ENCODE measurements at places on chromosomes 5 and 9.

GRCh38 chr5:131198625-131199024 is 27.9 kb downstream of the LYRM7 start:
- H3K27me3 ChIP-seq: no peaks in the 10 kb centered on the region
- H3K36me3 ChIP-seq: peaks cover 32% of the 10 kb centered on the region
- H3K4me3 ChIP-seq: no peak overlapping the region
- no peaks in the 10 kb centered on the region for H3K4me1 ChIP-seq
- no peak overlapping the region for H3K27ac ChIP-seq

- H3K27me3 ChIP-seq: peaks cover 52% of the 10 kb centered on the region
- H3K4me3 ChIP-seq: no peak within 1 kb of the TSS
- H3K4me1 ChIP-seq: peaks cover 32% of the 10 kb centered on the region
- peak; percentile 51 for DNase-seq
- H3K36me3 ChIP-seq: no peaks in the 10 kb centered on the region
Measured at GRCh38 chr5:850511-851006, at the start of gene ZDHHC11. Gene ZDHHC11, minus strand, starts transcription at chr5:850986. Its CDS starts 384 bp downstream, at chr5:850602.

DNA sequence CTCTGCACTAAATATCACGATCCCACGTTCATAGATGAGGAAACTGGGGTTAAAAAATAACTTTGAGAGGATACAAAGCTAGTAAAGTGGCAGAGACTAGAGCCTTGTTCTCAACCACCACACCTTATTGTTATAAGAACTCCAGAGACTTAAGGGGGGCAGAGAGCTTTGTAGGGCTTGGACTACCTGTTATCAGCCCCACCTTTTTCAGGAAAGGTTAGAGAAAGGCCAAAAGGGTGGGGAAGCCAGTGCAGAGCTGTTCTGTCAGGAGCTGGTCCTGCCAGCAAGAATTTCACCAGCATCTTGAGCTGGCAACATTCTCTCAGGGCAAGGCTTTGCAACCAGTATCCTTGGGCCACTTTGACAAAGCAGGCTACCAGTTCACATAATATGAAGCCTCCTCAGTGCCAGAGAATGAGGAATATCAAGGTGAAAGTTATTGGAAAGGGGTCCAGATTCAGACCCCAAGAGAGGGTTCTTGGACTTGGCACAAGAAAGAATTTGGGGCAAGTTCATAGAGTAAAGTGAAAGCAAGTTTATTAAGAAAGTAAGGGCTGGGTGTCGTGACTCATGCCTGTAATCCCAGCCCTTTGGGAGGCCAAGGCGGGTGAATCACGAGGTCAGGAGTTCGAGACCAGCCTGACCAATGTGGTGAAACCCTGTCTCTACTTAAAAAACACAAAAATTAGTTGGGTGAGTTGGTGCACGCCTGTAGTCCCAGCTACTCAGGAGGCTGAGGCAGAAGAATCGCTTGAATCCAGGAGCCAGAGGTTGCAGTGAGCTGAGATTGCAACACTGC is 66.2 kb upstream of the CLINT1 start:
- no peaks in the 10 kb centered on the region for H3K36me3 ChIP-seq
- H3K4me3 ChIP-seq: no peak overlapping the region
- DNase-seq: no peak
- no peak overlapping the region for H3K27ac ChIP-seq

GRCh38 chr5:56812110-56812509 is 3.2 kb upstream of the MAP3K1 start:
- H3K4me1 ChIP-seq: peaks cover 30% of the 10 kb centered on the region
- H3K4me3 ChIP-seq: no peak overlapping the region
- peak overlapping the region; percentile 59 for H3K27ac ChIP-seq
- DNase-seq: peak; percentile 72

- no peaks in the 10 kb centered on the region for H3K4me1 ChIP-seq
- H3K4me3 ChIP-seq: no peak overlapping the region
- no peak for DNase-seq
- H3K27ac ChIP-seq: no peak overlapping the region
- no peaks in the 10 kb centered on the region for H3K36me3 ChIP-seq
Measured at GRCh38 chr9:2576631-2577030, 45.0 kb upstream of the VLDLR start.
